Activated CD8-positive, alpha-beta memory T cell treated with anti-CD3 and anti-CD28 coated beads, Interleukin-2, amount 50 U/mL, for 48 hours (primary cell): ENCODE measurements at places on chromosomes 3 and 15.

GRCh38 chr3:160856450-160856849, 100.4 kb downstream of the PPM1L start:
- DNase-seq = no peak

DNA sequence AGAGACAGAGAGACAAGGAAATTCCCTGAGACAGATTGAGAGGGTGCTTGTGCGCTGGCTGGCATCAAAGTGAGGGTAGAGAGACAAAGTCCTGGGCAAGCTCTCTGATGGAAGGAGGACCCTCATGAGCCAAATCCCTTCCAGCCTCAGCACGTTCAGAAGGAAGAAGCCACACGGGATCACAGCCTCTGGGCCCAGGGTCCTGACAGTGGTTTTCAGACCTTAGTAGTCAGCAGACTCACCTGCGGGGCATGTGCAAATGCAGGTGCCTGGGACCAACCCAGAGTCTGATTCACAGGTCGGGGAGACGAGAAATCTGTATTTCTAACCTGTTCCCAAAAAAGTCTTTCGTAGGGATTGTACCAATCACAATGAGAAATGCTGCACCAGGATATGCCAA, 15.2 kb upstream of the KY start:
- DNase-seq = no peak

- DNase-seq = no peak
Measured at GRCh38 chr3:16529264-16529663, 15.8 kb upstream of the RFTN1 start.

- DNase-seq = no peak
Measured at GRCh38 chr15:89556413-89557262, 18.6 kb upstream of the TICRR start.

DNA sequence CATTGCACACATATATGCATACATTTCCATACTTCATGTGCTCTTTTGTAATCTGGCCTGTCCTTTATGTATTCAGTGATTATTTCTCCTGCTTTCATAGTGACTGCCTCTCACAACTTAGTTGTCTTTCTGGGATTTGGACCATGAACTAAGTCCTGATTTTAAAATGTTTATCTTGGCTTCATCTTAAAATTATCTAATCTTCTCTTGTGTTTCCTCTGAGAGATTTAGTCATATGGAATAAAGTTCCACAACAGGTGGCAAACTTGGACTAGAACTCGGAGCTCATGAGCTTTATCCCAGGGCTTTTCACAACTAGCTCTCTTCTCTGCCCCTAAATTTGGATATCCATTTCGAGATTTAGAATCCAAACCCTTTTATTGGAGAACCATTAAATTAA, 44.3 kb downstream of the U2SURP start:
- DNase-seq = no peak

- DNase-seq = no peak
Measured at GRCh38 chr3:187041362-187042307, 97.7 kb downstream of the RPL39L start.

DNA sequence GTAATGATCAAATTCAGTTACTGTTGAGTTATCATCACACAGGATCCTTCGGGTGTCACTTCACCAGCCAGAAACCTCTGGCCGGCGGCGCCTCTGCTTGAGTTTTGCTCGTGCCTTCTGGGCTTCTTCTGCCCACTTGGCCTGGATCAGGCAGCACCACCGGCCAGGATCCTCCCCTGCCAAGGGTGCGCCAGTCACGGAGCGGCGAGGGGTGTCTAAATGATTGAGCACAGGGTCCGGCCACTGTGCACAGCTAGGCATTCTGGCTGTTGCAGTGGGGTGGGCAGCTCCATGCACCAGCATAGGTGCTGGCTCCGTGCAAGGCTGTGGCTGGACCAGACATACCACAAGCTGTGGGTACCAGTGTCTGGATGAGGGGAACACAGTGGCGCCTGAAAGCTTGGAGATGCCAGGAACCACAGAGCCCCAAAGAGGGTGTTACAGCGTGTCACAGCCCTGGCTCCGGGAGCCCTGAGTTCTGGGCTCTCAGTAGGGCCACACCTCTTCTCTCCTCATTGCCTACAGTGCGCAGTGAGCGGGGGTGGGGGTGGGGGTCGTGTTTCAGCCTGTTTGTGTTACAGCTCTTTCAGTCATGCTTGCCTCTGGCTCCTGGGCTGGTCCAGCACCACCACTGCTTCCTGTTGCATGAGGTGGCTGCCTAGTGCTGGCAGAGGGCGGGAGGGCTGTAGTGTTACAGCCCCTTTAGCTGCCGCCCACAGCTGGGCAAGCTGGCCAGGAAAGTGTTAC, 169.4 kb downstream of the FNDC3B start:
- no peak for DNase-seq

- DNase-seq = no peak
Measured at GRCh38 chr3:97882975-97883598, 61.3 kb downstream of the CRYBG3 start.

GRCh38 chr3:64667887-64668581, 19.8 kb downstream of the ADAMTS9 start:
- DNase-seq = no peak

DNA sequence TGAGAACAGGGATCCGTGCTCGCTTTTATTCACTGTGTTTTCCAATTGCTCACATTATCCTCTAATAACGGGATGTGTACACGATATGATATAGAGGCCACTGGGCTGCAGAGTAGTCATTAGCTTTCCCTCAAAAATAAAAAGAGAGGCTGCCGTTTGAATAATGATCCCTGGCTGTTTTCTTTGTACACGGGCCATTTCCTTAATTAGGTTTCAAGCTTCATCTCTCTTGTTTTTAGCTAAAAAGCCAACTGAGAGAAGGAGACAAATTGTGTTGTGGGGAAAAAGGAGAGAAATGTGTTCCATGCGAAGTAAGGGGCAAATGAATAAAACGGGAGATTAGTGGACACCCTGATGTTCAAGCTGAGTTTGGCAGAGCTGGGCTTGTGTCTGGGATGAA, 174.2 kb downstream of the CACNA2D3 start:
- no peak for DNase-seq
